ENCODE measurements at places on chromosomes 3 and 15.
A peak's percentile ranks its signal among the peaks of the same experiment; 100 is the strongest.

DNA sequence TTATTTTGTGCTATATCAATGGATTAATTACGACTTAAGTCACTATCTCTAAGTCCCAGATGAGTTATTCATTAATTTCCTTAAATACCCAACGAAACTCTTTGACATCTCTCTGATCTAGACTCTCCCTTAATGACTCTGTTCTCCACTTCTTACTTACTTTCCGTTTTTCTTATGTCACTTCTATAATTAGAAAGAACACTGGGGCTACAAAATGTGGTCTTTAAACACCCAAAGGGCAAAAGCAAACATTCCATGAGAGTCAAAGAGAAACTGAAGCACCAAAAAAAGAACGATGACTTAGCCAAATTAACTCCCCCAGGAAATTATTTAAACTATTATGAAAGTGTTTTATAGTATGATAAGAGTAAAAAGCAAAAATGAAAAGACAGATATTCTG is 166.4 kb upstream of the UBE2E2 start:
- DNase-seq: no peak

DNA sequence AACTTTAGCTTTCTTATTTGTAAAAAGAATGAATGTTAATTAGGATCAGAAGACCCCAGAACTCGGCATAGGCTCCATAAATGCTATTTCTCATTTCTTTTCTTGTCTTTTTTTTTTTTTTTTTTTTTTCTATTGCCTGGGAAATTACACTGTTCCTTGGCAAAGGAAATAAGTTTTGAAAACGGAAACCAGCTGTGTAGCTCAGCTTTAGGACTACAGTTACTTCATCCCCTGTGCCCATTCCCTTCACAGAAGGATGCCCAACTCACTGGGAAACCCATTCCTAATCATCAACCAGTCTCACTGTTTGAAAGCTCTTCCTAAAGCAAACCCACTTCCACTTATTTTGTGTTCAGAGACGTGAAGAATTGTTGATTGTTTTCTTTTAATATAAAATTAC is 254.0 kb upstream of the IL12A start:
- no peak for DNase-seq

DNA sequence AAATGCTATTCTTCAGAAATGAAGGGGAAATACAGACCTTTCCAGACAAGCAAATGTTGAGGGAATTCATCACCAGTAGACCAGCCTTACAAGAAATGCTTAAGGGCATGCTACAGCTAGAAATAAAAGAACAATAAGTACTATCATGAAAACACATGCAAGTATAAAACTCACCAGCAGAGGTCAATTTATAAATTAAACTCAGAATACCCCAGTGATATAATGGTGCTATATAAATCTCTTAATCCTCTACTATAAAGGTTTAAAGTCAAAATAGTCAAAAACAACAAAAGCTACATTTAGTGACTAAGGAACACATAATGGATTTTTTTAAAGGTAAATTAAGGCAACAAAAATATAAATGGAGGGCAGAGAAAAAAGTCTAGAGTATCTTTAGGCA is 142.5 kb downstream of the CPNE4 start:
- DNase-seq: no peak

- DNase-seq: peak; percentile 12
These were observed 4.2 kb upstream of the NPHP3 start for GRCh38 chr3:132726341-132726823.

- no peak for DNase-seq
These were observed 775.4 kb downstream of the ROBO1 start for GRCh38 chr3:78992400-78992799.

- DNase-seq: peak; percentile 23
These were observed 4.3 kb upstream of the MTFMT start for GRCh38 chr15:65033659-65034269.

GRCh38 chr3:111252779-111253178 is 181.2 kb downstream of the NECTIN3 start:
- no peak for DNase-seq

- no peak for DNase-seq
These were observed 28.6 kb downstream of the RLBP1 start for GRCh38 chr15:89192766-89193165.

DNA sequence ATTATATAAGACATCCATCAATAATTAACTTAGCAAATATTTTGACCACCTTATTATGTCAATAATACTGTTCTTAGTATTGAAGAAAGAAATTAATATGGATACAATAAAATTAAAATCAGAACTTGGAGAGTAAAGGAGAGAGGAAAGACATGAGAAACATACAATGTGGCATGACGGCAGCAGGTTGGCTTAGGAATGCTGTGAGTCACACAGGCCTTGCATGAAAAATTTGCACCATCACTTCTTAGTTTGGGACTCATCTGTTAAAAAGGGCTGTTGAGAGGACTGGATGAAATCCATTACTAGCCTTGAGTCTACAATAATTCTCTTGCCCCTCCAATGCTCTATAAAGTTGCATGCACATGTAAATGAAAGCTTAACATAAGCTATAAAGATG is 880.8 kb downstream of the ROBO1 start:
- DNase-seq: no peak

DNA sequence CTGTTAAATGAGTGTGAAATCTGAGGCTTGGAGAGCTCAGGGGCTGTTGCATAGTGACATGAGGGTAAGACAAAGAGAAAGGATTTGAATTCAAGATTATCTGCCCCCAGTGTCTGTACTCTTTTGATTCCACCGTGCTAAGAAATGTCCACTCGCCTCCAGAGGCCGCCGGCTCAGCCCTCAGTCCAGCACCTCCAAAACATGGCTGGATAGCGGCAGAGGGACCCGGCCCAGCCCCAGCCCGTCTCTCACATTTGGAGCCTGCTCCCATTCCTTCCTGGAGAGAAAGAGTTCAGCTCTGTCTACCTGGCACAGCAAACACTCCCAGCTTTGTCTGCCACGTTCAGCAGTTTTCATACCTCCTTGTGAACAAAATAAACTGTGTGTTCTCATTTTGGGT is 84.8 kb upstream of the IQSEC1 start:
- DNase-seq: no peak

GRCh38 chr3:57382933-57383332 is 90.4 kb upstream of the ASB14 start:
- no peak for DNase-seq

GRCh38 chr3:194824701-194825111 is 139.0 kb downstream of the FAM43A start:
- DNase-seq: no peak

DNA sequence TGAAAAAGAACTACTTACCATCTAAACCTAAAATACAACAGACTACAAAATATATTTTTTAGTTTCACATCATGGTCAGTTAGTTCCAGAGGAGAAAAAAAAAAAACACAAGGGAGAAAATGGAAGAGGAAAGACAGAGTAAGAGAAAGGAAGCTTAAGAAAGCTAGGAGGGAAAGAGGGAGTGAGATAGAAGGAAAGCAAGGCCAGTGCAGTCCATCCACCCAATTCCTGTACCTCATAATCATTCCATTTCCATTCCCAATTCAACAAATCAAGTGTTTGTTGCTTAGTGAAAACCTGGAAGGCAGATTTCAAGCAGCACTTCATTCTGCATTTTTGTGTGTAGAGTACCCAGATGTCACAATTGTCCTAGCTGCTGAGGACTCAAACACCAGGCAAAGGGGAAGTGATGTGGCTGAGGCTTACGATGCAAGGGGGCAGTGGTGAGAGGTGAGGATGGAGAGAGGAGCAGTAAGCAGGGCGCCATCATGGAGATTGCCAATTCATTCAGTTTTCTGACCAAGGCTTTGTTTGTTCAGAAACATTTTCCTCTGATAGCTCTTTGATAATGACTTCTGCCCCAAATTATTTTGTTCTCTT is 83.6 kb upstream of the GSK3B start:
- DNase-seq: no peak

DNA sequence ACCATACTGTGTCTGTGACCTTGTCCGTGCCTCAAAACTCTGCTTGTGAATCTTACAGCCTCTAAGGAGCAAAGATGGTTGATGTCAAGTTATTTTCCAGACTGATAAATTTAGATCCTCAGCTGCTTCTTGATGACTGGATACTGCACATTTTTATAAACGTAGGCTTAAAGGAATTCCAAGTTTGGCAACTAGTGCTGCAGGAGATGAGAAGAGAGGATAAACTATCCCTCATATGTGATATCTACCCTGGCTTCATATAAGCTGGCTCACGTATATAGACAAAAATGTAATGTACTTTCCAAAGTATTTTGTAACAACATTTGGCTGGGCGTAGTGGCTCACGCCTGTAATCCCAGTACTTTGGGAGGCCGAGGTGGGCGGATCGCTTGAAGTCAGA is 89.6 kb downstream of the GMPS start:
- DNase-seq: no peak

GRCh38 chr3:101988596-101988995 is 139.3 kb downstream of the NFKBIZ start:
- no peak for DNase-seq

- no peak for DNase-seq
These were observed 44.2 kb upstream of the ZBTB38 start for GRCh38 chr3:141323936-141324704.

DNA sequence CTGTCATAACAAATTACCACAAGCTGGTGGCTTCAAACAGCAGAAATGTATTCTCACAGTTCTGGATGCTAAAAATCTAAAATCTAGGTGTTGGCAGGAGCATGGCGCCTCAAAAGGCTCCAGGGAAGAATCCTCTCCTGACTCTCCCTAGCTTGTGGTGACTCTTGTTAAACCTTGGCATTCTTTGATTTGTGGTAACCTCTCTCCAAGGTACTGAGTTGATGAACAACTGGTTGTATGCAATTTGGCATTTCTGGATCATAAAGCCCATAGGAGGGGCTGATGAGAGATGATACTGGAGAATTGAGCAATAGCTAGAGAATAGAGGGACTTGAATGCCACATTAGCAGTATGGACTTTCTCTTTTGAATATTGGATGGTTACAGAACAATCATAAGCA is 821.8 kb downstream of the TBL1XR1 start:
- DNase-seq: no peak

DNA sequence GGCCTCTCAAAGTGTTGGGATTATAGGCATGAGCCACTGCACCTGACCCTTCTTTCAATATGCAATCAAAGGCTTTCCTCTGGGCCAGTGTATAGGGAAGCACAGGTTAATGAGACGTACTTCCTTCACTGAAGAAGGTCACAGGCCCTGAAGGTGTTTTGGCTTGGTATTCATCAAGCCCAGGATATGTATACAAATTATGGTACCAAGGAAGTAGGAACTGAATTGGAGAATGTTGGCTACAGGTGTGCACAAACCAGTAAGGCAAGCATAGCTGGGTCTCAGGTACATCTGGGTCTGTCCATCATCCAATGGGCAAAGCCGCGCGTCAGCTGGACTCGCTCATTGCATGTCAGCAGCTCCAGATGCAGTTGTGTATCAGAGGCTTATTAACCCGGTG is 237.9 kb downstream of the ADAMTS17 start:
- DNase-seq: no peak

DNA sequence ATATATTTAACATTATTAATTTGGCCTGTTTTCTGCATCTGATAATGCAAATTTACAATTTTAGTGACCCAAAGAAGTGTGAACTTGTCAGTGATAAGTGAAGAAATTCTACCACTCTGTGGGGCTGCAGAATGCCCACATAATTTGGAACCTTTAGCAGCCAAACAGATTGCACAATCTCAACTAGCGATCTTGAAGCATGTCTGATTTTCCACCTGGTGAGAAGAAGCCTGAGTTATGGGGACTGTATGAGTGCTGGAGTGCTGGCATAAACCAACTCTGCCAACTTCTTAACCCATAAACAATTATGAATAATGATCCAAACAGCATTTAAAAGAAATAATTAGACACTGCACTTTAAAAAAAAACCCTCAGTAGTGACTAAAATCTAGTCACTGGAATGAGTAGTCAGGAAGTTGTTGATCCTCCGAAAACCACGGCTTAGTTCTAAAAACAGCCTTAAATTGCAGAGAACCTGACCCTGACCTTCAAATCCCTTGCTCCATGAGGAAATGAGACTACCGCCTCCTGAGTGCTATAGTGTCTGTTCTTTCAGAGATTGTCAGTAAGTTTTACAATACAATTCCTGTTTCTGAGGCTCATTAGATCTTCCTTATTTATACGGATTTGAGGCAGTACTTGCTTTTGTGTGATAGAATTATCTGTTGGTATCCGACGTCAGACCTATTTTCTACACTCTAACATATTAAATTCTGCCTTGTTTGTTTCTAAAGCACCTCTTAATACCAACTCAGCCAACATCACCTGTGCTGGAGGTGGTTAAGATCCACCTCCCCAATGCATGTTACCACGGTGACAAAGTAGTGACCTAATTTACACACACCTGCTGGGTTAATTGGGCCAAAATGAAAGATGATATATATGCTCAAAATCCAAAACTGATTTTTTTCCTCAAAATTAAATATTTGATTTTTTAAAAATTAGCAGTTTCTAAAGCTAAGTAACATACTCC is 267.7 kb downstream of the ZBTB20 start:
- peak; percentile 86 for DNase-seq

GRCh38 chr3:149291178-149291577 is 42.3 kb downstream of the TM4SF18 start:
- DNase-seq: no peak

- no peak for DNase-seq
These were observed 749.6 kb downstream of the AGBL1 start for GRCh38 chr15:86829245-86829644.

DNA sequence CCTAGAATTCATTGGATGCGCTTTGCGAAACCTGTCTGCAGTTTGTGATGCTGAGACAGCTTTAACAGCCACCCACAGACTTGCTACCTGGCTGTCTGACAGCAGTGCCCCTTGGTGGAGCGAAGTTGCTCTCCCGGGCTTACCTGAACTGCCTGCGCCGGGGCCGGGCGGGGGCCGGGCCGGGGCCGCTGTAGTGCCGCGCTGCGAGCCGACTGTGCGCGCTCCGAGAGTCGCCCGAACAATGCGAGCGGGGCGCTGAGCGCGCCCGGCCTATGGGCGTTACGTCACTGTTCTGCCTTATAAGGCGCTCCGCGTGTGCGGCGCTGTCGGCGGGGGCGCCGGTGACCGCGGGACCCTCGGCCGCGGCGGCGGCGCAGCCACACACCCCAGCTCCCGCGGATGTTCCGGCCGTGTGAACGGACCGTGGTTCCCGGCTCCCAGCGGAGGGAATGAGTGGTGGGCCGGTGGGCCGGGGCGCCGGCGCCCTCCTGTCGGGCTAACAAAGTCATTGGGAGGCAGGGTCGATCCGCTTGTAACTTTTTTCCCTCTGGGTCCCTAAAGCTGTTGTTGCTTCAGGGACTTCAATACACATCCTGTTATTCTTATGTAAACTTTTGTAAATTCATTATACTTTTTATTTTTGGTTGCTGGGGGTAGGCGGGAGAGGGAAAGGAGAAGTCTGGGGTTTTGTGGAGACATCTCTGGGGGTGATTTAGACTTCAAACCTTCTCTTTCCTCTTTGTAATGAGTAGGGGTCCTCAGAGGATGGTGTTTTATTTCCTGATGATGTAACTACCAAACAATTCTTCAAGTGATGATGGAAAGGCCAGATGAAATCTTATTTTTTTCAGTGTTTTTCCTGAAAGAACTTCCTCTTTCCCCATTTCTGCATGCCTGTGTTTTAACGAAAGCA is 58.5 kb downstream of the CMSS1 start:
- peak; percentile 42 for DNase-seq
